ENCODE measurements at places on chromosomes 3 and 15.

DNA sequence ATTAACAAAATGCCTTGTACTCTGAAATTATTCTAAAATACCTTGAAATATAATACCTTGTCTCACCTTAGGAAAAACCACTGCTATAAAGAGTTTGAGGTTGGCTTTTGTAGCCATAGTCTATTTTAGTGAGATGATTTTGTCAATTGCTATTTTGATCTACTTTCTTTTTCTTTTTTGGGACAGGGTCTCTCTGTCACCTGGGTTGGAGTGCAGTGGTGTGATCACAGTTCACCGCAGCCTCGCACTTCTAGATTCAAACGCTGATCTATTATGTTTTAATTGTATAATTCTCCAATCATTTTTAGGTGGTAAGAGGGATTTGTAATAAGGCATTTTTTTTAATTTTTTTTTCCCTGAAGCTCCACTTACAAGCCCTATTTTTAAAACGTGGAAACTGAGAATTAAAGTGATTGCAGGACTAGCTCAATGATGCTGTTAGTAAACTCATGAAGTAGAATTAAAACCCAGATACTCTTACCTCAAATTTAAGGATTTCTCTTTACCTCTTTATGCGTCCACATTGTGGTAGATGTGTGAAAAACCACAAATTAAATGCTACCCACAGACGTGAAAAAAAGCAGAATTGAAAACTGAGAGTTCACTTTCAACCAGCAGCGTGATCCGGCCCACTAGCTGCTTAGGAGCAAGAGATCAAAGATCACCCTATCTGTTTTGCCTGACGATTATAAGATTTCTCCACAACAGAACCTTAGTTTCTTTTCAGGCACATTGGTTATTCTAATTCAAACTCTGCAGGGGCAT is 384.2 kb downstream of the CGGBP1 start:
- DNase-seq, result no peak

GRCh38 chr15:45812200-45812599 is 177.4 kb downstream of the SQOR start:
- DNase-seq, result no peak

DNA sequence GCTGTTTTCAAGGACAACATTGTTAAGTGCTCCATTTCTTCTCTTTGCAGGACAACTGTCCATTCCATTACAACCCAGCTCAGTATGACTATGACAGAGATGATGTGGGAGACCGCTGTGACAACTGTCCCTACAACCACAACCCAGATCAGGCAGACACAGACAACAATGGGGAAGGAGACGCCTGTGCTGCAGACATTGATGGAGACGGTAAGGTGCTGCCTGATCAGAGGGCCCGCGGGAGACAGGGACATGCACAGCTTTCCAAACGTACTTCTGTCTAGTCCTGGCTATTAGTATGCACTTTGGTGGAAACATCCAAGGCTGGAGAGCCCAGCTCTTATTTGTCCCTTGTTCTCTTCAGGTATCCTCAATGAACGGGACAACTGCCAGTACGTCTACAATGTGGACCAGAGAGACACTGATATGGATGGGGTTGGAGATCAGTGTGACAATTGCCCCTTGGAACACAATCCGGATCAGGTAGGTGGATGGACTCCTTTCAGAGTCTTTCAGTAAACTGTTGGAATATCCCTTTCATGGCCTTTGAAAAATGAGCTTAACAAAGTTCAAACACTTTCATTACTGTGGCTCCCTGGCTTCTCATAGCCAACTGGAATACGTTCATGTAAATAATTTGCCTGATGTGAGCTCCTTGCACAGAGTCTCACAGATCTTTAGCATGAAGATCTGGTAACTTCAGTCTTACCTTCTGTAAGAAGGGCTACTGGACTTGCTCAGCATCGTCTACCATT is 10.4 kb downstream of the THBS1 start:
- DNase-seq, result no peak

DNA sequence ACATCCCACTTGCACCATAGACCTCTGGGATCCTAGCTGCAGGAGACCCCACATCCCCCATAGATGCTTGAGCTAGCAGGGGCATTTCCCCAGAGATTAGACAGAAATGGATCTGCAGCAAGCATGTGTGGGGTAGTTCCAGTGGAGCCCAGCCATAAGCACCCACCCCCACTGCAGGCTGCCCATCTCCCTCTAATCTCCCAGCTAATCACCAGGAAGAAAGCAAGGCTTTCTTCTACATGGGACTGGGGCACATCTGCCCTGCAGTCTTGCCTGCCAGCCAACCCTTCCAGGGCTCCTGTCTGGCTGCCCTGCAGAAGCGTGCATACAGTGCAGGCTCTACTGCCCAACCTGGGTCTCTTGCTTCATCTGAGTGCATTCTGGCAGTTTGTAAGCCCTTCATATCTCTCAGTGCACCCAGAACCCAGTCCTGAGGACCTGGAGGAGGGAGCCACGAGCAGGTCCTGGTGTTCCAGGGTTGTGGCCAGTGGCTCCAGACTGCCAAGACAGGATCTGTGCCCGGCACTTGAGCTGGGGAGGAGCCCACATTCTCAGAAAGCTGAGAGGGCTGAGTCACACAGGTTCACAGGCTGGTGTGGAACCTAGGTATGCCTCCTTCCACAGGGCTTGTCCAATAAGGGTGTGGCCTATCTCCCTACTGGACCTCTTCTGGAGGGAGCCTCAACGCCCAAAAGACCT is 49.9 kb upstream of the IGSF11 start:
- DNase-seq, result no peak

GRCh38 chr3:186316666-186317260 is 45.3 kb downstream of the DGKG start:
- no peak for DNase-seq

DNA sequence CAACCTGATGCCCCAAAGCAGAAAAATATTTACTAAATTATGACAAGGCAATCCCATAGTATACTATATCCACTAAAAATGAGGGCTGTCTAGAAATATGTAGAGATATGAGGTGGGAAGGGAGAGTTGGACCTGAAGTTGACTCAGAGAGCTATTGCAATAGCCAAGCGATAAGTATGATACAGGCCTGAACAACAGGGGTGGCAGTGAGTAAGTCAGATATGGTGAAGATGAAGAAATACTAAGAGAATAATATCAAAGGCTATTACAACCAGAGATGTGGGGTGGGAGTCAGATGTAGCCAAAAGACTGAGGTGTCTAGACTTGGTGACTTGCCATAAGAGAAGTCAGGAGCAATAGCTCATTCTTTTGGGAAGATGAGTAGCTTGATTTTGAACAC is 9.2 kb downstream of the HSPBAP1 start:
- DNase-seq, result no peak

DNA sequence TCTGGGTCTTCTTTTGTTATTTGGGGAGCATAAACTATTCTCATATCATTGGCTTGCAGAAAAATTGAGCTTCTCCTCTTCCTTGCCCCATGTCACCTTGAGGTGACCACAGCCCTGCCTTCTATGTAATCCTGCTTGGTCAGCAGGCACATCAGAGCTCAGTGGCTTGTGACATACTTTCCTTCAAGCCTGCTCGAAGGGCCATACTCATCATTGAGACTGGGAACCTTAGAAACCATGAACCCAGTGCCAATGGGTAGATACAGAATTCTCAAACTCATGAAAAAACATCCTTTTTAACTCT is 3.7 kb upstream of the CCR2 start:
- no peak for DNase-seq

DNA sequence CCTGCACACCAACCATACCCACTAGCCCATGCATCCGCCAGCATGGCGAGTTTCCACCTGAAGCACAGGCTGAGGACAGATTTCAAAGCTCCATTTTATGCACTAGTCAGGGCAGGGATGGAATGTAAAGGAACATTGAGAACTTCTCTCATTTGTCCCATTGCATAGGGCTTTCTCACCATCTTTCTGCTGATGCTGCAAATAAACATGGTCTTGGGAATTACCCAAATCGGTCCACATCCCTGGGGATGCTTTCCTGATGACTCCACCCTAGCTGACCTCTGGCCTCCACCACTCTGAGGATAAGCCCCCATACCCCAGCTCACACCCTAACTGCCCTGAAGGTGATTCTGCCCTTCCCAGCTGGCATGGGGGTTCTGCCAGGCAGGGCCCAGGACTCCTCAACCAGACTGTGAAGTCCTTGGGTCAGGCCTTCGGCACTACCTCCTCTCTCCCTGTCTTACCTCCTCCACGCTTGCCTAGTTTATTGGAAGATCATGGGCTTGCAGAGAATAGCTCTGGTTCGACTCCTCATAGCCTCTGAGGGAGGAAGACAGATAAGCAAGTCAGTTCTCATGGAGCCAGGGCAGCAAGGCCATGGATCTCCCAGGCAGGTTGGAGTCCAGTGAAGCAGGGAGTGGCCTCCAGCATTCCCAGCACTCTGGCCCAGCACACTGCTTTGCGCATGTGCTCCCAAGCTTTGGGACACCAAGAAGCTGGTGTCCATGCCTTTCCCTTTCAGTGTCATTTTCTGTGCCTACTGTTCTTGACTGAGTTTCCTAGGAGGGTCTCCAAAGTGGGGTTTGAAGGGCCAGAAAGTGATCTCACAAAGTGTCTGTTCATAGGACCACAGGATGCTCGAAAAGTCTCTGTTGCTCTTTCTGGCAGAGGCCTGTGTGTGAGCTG is 27.6 kb upstream of the XYLB start:
- DNase-seq, result no peak

- DNase-seq, result no peak
Measured at GRCh38 chr15:62931650-62932049, 110.9 kb upstream of the TPM1 start.

- peak; percentile 59 for DNase-seq
Measured at GRCh38 chr15:28975766-28976179, 90.0 kb downstream of the APBA2 start.

DNA sequence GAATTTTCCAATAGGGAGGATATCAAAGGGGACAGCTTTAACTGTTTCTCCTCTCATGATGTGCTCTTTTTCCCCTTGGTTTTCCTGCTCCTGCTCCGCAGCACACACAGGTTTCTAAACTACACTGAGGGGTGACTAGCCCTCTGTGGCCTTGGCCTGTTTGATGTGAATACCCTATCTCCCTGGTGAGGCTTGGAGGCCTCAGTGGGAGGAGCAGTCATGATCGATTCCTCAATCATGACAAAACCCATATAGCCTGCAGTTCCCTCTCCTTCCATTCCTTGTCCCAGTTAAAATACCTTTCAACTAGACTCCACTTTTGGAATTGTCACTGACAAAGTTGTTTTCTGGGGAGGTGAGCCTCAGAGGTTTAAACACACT is 24.0 kb upstream of the USP3 start:
- DNase-seq, result no peak

DNA sequence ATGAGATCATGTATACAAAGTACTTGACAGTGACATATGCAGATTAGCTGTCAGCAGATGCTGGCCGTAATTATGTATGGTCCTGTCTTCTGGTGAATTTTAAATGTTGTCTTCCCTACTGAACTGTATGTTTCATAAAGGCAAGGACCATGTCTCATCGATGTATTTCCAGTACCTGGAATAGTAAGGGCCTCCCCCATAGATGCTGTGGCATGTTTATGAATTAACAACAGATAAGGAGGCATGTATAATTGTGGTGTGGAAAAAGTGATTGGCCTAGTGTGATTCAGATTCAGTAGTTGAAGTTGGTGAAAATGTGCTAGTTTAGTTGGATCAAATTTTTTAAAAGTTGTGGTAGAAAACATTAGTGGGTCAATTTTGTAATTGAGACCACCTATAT is 202.7 kb upstream of the SLC2A2 start:
- no peak for DNase-seq

GRCh38 chr3:161042023-161042501 is 63.1 kb downstream of the B3GALNT1 start:
- DNase-seq, result no peak

- DNase-seq, result no peak
Measured at GRCh38 chr15:56835718-56836171, 82.7 kb upstream of the TCF12 start.

DNA sequence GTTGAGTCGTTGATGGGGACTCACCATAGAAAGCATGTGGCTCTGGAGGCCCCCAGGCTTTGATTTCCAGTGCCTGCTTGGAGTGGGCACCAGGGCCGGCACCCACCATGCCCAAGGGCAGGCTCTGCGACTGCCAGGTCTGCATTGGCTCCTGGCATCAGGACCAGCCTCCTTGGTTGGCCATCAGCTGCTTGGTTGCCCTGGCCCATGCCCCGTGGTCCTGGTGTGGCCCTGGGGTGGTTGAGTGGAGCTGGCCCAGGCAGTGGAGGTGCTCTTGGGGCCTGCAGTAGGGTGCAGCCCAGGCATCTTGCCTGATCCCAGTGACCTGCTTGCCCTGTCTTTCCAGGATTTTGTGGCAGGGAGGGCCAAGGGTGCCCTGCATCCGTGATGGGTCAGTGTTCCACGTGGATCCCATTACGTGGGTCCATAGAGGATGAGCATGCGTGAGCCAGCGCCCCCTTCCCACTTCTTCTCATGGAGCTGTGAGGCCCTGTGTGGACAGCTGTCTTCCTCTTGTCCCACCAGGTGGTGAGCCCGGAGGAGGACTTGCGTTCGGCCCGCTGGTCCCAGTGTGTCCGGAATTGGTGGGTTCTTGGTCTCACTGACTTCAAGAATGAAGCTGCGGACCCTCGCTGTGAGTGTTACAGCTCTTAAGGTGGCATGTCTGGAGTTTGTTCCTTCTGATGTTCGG is 187.0 kb downstream of the UBE3A start:
- DNase-seq, result no peak

DNA sequence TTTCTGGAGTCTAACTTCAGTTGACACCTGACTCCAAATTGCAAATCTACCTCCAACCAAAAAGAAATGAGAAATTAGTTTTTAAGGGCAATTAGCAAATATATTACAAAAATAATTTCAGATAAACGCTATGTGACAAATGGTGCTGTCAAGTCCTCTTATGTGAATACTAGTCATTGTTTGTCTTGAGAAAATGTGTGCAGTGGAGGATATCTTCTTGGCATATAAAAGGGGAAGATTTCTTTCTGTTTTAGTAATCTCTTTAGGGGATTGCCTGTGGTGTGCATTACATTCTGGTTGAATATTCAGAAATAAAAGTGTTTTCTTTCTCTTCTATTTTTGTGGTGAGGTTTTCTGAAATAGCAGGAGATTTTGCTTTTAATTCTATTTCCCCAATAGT is 3.0 kb upstream of the GCSAM start:
- DNase-seq, result no peak

DNA sequence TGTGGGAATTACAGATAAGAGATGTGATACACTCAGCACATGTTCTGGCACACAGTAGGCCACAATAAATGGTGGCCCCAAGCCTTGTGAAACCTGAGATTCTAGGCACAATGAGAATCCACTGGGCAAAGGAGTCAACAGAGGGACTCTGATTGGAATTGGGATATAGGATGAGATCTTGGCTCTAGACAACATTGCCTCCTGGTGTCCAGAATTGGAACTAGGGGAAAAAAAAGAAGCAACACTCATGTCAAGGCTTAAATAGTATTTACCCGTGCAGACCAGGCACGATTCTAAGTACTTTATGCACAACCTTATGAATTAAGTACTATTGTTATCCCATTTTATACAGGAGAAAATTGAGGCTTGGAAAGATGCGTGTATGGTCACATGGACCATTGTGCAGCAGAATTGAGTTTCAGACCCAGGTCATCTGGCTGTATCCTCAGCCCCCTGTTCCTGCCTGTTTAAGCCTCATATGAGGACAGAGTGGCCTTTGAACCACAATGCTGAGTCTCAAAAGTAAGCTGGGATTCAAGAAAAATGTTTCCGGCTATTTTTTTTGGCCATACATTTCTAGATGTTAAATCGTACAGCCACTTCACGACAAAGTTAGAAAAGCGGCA is 124.8 kb downstream of the SV2B start:
- no peak for DNase-seq

All from stimulated activated CD4-positive, alpha-beta T cell treated with anti-CD3 and anti-CD28 coated beads, Interleukin-2, amount 100 ng/mL, for 4 hours (primary cell).